Stimulated activated CD8-positive, alpha-beta memory T cell treated with anti-CD3 and anti-CD28 coated beads, Interleukin-7, amount 100 ng/mL, for 1 hour (primary cell): ENCODE measurements at places on chromosomes 5 and 9.

- no peak for DNase-seq
Measured at GRCh38 chr5:150077996-150078801, 8.2 kb downstream of the CSF1R start.

DNA sequence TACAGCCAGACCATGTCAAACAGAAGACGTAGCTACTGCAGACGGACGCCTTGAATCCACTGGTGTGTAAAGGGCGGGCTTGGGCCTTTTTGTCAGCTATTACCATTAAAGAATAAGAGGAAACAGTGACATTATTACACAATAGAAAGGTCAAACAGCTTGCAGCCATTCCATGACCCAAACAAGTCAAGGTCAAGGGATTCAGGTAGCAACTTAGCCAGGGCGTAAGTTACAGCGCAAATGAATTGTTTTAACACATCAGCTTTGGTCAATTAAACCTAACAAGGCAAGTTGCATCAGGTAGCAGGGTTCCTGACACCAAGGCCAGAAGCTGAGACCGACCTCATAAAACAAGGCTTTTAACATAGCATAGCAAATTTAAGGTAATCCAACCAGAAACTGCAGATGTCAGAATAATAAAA lies 15.3 kb downstream of the NFIB start:
- no peak for DNase-seq

DNA sequence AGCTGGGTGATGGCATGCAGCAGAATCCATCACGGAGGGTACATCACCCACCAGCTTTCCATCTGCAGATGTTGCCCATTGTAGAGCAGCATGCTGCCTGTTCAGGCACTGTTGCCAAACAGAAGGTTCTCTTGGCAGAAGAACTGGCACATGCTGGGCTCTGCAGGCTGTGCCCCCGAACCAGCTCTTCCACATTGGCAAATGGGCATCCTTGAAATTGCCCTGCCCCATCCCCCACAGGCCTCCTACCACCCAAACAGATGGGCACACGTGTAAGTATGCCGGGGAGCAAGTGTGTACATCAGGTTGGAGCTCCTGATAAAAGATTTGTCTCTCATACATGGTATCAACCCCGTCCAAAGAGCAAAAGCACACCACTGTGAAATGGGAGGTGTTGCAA lies 220.3 kb upstream of the TAS2R1 start:
- DNase-seq, result no peak

GRCh38 chr9:93949694-93950449 lies 5.3 kb downstream of the BARX1 start:
- no peak for DNase-seq

- no peak for DNase-seq
Measured at GRCh38 chr9:16125629-16126028, 572.8 kb downstream of the CCDC171 start.

DNA sequence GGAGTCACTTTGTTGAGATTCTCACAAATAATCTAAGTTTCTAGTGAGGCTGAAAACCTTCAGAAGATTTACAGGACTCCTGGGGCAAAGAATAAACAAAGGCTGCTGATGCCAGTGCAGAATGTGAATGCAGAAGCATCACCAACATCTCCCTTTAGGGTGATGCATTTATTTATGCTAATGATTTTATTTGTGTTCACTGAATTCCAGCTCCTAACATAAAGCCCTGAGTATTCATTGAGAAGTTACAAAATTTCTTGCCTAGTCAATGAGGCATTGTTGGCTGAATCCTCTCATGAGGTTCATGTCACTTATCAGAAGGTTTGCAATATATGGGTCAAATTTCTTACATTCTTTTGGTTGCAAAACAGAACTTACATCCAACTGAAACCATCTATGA lies 70.0 kb downstream of the GRIN3A start:
- DNase-seq, result no peak

DNA sequence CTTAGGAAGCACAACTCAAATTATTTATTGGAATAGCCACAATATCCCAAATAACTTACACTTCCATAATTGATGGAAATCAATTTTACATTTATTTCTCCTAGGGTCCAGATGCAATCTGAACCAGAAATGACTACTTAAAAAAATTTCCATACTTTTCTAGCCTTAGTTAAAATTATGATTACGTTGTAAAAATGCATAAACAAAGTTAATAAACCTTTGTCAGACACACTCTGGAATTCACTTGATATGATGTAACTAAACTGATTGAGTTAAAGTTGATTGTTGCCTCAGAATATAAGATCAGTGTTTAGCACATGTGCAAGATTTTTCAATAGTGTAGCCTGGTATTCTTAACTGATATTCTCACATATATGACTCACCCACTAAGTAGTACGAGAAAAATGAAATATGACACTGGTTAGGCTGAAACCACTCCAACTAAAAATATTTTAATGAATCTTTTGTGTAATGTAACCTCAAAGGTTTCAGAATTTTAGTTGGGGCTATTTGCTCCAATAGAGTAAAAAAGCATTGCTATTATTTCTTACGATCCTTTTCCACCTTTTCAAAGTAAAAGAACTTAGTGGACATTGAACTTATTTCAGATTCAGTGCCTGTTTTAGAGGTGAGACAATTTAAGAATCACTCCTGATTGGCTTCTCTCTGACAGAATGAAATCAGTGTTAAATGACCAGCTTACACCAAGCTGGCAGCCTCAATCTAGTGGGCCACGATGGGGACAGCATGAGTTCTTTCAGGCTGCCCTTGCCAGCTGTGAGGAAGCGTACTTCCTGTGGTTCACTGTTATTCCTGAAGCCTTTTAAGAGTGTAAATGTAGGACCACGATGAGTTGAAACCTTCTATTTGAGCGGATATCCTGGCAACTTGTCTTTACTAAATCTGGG lies 277.2 kb upstream of the CDH9 start:
- no peak for DNase-seq

- DNase-seq, result no peak
Measured at GRCh38 chr9:82412586-82413305, 424.2 kb downstream of the SPATA31D1 start.

GRCh38 chr5:53547226-53547625 lies 13.2 kb upstream of the NDUFS4 start:
- no peak for DNase-seq

DNA sequence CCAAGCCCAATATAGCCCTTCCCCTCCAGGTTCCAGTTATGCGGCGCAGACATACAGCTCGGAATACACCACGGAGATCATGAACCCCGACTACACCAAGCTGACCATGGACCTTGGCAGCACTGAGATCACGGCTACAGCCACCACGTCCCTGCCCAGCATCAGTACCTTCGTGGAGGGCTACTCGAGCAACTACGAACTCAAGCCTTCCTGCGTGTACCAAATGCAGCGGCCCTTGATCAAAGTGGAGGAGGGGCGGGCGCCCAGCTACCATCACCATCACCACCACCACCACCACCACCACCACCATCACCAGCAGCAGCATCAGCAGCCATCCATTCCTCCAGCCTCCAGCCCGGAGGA lies 6.3 kb downstream of the NR4A3 start:
- DNase-seq, result no peak

DNA sequence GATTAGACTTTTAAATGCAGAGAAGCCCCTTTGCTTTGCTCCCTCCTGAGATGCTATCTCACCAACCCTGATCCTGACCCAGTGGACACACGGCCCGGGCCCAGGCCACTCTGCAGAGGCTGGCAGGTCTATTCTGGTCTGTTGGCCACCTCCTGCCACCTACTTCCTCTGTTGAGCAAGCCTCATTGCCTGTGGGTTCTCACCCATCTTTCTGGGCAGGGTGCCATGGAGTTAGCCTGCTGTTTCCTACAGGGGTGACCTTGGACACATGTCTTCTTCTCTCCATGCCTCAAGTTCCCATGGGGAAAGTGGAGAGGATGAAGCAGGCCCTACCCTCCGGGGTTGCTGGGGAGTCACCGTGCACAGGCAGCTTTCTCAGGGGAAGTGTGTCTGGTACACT lies 266.2 kb upstream of the IRX1 start:
- DNase-seq, result no peak

- no peak for DNase-seq
Measured at GRCh38 chr5:112154940-112155686, 264.0 kb downstream of the EPB41L4A start.

GRCh38 chr9:90600029-90600428 lies 42.6 kb downstream of the DIRAS2 start:
- DNase-seq, result no peak

- DNase-seq, result no peak
Measured at GRCh38 chr5:31083364-31083763, 110.1 kb upstream of the CDH6 start.

- no peak for DNase-seq
Measured at GRCh38 chr5:170464280-170465127, 39.3 kb upstream of the KCNIP1 start.

DNA sequence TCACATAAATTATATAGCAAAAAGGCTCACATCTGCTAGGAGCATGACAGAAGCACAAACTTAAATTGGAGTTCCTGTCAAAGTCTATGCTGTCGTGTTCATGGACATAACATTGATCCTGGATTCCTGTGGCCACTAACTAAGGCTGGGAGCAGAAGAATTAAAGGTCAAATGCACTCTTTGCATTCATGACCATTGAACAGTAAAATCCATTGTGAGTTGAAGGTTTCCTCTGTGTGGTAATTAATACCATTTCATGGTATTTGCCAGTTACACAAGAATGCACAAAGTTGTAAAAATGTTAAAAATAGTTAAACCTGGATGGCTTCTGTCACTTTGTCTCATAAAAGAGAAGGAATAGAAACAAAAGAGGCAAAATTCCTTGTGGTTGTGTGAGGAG lies 242.6 kb downstream of the NPR3 start:
- DNase-seq, result no peak

- no peak for DNase-seq
Measured at GRCh38 chr5:165003283-165003682, 1497.9 kb downstream of the MAT2B start.

GRCh38 chr9:116673375-116673774 lies 13.7 kb upstream of the TRIM32 start:
- DNase-seq, result no peak

GRCh38 chr9:12813960-12814876 lies 39.4 kb downstream of the LURAP1L start:
- no peak for DNase-seq

DNA sequence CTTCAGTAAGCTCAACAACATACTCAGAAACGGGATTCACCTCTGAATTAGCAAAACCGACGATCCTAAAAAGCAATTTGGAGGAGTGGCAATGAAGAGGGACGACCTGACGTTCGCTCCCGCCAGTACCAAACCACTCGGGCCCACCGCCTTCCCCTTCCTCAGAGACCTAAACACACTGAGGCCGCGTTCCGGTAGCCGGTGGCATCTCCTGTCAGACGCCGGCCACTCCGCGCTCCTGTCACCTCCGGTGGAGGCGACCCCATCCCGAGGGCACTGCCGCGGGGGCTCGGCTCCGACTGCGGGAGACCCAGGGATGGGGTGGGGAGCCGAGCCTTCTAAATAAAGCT lies 617 bp downstream of the PPP6C start:
- peak; percentile 4 for DNase-seq
